ENCODE measurements at places on chromosomes 12 and 14.

DNA sequence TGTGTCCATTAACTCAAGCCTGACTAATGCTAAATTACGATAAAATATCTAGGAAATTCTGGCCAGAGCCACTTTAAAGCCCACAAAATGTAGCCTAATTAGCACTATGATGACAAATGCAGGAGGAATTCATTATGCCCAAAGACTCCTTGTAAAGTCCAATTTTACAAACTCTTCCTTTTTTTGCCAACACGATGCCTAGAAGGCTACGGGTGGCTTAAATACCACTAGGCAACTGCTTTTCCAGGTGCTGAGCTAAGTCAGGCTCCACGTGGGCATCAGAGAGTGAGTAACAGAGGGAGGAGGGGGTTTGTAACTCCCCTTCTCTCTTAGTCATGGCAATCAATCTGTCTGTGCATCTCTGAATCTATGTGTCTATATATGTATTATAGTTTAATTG, 172.4 kb upstream of the NTF3 start:
- no peak for DNase-seq

DNA sequence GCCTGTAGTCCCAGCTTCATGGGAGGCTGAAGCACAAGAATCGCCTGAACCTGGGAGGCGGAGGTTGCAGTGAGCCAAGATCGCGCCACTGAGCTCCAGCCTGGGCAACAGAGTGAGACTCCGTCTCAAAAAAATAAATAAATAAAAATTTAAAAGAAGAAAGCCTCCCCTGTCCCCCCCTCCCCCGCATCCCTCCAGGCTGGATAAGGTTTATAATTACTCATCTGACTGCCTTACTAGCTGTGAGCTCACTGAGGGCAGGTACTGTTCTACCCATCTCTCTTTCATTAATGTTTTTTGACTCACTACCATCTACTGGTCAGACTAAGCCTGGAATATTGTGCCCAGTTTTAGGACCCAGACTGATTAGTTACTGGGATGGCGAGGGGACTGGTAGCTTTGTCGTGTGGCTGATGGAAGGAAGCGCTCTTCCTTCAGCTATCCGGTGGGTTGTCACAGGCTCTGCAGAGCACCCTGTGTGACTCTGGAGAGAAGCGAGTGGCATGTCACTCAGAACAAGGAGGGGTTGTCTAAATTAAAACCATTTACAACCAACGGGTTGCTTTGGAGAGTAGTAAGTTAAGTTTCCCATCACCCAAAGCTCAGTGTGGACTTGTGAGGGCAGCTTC, 16.9 kb downstream of the EVL start:
- no peak for DNase-seq

GRCh38 chr14:66772146-66772545, 264.2 kb downstream of the GPHN start:
- no peak for DNase-seq

DNA sequence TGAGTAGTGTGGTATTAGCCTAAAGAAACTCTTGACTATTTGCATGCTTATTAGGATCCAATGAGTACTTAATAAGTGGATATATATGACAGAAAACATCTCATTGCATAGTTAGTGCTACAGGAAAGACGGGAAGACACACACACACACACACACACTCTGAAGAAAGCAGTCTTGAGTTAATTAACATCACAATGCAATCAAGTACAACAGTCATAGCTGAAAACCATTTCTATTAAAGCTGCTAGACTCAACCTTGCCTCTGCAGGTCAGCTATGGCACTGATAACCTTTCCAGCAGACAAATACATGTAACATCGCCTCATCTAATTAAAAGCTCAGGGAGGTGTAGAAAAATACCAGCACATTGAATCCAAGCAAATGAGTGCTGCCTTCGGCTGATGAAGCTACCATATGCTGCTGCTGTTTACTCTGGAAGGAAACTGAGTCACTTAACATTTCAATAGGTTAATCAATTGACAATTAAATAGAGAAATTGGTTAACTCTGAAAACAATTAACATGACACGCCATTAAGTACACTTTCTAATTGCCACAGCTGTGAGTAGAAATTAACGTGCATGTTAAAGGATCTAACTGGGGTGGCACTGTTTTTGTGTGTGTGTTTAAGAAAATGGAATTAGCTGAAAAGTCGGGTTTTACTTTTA, 93.2 kb upstream of the OTX2 start:
- DNase-seq = no peak

DNA sequence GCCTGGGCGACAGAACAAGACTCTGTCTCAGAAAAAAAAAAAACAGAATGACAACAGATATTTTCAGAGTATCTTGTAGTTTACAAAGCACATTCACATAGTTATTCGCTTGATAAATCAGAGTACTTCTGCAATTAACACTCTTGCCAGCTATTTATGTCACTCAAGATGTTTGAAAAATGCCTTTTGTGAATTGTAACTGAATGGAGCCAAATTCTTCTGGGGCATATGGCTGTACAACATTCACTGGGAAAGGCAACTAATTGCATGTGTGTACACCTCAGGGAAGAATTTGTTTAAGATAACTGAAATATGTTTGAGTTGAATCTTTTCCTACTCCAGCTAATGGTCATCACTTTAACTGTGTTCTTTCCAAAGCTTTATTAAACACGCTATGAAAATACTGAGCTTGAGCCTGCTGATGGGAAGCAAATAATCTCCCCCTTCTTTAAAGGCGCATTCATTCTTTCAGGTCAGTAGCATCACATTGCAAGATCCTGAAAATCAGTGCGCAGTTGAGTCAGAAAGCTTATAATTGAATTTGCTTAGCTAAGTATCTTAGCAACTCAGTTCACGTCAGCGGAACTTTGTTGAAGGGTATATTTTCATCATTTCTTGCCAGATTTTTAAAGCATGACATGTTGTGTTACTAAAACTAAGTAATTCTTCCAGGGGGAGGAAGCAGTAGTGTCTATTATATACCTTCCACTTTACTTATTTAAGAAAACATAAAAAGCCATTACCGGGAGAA, 66.6 kb downstream of the SINHCAF start:
- DNase-seq = no peak

DNA sequence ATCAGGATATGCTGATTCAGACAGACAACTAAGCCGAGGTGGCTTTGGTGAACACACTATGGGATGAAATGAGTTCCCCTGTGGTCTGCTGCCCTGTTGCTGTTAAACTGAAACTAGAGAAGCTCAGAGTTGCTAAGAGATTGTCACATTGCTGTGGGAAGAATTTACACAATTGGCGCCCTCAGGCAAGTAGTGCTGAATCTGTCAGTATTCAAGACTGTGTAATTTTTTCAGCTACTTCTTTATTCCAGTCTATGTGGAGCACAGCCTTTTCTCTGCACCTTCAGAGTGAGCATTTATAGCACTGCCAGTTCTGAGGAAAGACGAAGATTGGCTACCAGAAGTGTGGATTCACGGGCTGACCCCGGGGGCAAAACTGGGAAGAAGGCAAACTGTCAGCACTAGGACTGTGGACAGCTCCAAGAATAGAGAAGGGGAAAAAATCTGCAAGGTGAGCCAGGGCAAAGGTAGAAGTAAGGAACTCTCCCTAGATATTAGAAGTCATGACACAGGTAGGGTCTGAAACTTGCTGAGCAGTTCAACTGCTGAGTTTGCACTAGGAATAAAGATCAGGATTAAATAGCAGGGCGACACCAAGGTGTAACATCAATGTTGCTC, 218.8 kb upstream of the TMPO start:
- no peak for DNase-seq

DNA sequence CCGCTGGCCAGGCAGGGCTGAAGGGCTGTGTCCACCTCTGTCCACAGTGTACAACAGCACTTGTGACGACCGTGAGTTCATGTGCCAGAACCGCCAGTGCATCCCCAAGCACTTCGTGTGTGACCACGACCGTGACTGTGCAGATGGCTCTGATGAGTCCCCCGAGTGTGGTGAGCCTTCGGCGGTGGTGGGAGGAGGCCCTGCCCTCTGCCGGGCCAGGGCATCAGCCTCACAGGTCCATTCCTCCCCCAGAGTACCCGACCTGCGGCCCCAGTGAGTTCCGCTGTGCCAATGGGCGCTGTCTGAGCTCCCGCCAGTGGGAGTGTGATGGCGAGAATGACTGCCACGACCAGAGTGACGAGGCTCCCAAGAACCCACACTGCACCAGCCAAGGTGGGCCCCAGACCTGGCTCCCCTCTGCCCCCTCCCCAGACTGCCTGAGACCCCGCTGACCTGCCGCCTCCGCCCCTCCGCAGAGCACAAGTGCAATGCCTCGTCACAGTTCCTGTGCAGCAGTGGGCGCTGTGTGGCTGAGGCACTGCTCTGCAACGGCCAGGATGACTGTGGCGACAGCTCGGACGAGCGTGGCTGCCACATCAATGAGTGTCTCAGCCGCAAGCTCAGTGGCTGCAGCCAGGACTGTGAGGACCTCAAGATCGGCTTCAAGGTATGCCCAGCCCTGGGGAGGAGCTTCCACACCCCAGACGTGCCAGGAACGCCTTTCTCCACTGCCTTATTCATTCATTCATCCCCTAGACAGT, 20.8 kb upstream of the NXPH4 start:
- no peak for DNase-seq

GRCh38 chr14:100526632-100527031, 60.6 kb downstream of the BEGAIN start:
- DNase-seq = no peak

GRCh38 chr14:71554323-71554722, 377.9 kb upstream of the RGS6 start:
- no peak for DNase-seq

DNA sequence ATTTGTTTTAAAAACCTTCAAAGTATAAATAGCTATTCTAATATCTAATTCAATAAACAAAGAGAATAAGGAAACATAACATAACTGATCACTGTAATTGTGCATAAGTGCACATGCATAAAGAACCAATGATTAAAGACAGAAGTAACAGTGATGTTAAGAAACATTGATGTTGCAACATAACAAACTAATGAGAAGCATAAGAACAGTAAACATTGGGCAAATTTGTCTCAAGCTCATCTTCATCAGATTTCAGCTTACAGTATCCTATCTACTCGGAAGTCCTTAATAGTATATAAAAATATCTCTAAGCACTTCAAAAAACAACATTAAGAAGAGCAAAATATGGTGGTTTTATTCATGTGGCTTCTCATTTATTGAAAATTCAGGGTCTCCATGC, 97.6 kb downstream of the GARIN6 start:
- no peak for DNase-seq

DNA sequence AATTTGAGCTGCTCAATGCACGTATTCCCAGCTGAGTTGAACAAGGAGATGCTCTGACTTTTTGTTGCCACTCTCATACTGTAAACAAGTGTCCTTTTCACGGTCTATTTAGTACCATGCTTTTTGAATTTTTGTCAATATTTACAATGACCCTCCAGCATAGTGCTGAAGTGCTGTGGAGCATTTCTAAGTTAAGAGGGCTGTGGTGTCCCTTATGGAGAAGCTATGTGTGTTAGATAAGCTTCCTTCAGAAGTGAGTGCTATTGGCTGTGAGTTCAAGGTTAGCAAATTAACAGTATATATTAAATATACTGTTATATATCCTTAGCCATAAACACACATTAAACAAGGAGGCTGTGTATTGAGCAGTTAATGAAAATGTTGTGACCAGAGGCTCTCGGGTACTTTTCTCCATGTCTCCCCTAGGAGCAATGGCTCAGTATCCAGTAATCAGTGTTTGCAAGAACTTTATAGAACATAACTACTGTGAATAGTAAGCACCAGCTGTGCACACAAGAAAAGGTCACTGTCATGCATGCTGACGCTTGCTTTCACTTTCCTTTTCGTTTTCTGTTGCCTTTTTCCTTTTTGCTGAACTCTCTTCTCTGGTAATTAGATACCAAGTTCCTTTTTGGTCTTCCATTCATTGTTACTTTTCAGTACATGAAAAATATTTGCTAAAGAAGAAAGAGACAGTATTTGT, 187.2 kb upstream of the NEDD1 start:
- DNase-seq = peak; percentile 34

DNA sequence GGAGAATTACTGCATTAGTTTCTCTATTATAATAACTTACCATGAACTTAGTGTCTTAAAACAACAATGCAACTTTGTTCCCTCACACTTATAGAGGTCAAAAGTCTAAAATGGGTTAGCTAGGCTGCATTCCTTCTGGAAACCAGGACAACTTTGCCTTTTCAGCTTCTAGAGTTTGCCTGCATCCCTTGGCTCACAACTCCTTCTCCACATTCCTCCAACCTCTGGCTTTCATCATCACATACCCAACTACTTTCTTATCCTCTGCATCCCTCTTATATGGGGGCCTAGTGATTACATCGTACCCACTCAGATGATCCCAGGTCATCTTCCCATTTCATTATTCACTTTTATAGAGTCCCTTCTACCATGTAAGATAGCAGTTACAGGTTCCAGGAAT, 251.1 kb downstream of the C12orf50 start:
- DNase-seq = no peak

Measured in NCI-H1105 (cell line).